ENCODE measurements at places on chromosomes 6 and 20.

- DNase-seq: no peak
Measured at GRCh38 chr6:4021854-4022695, 56.9 kb downstream of the FAM217A start.

DNA sequence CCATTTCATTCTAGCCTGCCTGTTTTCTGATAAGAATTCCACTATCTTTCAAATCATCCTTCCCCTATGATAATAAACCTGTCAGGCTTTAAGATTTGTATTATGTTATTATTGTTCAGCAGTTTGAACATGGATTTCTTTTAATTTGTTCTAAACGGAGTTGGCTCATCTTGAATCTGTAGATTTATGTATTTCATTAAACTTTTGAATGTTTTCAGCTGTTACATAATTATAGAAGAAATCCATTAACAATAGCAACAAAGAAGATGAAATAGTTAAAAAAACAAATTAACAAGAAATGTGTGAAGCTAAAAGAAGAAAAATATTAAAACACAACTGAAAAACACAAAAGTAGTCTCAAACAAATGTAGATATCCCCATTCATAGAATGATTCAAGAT lies 223.7 kb upstream of the RUNX2 start:
- DNase-seq: no peak

DNA sequence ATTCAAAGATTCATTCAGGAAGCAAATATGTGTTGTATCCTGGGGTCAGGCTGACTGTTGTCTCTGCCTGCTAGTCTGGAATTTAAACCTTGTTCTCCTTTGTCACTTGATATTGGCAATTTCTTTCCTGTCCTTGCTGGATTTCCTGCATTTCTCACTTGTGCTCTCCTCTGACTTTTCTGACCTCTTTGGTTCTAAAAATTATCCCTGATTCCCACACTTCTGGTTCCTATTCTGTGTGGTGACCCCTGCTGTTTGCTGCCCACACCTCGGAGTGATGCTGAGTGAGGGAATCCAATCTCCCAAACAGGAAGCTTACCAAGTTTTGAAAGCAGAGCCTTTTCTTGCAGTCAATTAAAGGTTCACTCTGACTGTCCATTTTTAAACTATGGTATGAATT lies 345.3 kb downstream of the CDKAL1 start:
- no peak for DNase-seq

GRCh38 chr6:131917763-131918649 lies 33.2 kb downstream of the CCN2 start:
- no peak for DNase-seq

- DNase-seq: no peak
Measured at GRCh38 chr20:47703748-47704147, 81.5 kb downstream of the SULF2 start.

- no peak for DNase-seq
Measured at GRCh38 chr6:47079638-47080037, 37.5 kb upstream of the ADGRF1 start.

DNA sequence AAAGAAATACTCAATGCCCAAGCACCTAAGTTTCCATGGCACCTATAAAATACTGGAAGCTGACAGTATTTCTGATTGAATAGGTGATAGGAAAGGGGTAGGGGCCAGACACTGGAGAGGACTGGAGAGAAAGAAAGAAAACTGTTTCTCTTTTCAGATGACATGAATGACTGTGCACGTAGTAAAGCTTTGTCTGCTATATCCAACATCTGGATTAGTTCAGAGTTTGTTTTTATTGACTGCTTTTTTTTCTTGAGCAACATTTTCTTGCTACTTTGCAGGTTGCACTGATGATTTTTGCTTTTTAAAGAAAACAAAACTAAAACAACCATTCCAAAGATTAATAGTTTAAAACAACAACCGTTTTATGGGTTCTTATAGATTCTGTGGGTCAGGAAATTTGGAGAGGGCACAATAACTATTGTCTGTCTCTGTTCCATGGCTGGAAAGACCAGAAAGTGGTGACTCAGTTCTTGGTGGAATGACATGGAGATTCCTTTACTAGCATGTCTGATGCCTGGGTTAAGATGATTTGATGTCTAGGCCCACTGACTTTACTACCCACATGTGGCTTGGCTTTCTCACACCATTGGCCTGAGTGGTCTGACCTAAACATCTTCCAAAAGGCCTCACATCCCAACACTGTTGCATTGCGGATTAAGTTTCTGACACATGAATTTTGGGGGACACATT lies 12.2 kb upstream of the LRP11 start:
- DNase-seq: no peak

DNA sequence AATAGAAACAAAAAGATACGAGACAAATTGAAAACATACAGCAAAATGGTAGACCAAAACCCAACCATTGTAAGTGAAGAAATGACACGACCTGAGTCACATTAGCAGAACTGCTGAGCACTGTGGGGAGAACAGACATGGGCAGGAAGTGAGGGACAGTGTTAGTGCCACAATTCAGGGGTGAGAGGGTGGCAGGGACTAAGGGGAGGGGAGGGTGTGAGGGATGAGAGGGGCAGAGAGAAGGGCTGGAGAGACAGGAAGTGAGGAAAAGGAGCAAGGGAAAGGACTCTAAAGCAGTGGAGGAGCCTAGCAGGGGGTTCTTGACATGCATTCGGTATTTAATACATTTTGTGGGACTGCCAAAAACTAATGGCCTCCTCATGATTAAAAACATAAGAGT lies 45.0 kb upstream of the TRIM26 start:
- no peak for DNase-seq

DNA sequence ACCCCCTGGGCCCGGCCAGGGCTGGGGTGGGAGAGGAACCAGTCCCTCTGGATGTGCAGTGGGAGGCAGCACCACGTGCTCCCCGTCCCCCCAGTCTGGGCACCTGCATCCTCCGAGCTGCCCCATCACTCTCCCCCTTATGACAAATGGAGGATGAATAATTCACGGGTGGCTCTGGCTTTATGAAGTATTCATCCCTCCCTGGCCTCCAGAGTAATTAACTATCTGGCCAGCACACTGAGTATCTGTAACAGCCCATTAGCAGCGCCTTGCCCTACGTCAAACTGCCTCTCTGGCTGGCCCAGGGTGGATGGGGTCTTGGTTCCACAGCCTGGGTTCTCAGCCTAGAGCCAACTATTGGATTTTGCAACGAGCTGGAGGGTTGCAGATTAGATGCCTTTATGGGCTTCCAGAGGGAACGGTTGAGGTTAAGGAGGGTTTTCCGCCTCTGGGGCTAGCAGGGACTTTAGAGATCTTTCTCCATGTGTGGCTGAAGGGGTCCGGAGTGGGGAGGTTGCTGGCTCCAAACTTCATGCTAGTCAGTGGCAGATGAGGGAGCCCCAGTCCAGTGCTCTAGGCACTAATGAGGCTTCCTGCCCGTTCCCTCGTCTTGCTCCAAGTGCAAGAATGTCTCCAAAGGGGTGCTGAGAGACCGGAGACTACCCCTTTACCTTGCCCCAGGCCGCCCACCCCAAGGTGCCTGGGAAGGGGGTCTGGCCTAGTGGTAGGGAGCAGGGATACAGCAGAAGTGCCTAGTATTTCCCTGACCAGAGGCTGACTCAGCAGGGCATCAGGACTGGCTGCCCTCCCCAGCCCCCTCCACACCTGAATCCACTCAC lies 53.5 kb upstream of the MLN start:
- no peak for DNase-seq

DNA sequence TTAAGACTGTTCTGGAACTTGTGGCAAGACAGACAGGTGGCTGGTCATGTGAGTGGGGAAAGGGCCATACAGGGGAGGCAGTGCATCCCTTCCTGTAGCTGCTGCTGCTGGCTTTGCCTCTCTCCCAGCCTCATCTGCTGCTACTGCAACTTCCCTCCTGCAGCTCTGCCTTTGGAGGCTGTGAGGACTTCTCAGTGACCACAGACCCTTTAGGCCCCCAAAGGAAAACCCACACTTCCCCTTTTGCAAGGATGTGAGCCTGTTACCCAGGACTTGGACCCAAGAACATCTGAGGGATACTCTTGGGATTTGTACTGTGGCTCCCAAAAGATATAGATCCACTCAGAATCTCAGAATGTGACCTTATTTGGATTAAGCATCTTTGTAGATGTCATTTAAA lies 91.0 kb downstream of the TMEM170B start:
- DNase-seq: no peak

DNA sequence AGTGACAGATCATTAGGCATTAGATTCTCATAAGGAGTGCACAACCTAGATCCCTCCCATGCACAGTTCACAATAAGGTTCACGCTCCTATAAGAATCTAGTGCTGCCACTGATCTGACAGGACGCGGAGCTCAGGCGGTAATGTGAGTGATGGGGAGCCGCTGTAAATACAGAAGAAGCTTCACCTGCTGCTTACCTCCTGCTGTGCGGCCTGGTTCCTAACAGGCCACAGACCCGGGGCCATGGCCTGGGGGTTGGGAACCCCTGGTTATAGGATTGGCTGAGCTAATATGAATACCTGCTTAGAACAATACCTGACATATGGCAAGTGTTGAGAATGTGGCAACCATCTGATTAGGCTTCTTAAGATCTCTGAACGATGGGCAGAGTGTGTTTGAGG lies 2.4 kb downstream of the PNPLA1 start:
- DNase-seq: no peak

DNA sequence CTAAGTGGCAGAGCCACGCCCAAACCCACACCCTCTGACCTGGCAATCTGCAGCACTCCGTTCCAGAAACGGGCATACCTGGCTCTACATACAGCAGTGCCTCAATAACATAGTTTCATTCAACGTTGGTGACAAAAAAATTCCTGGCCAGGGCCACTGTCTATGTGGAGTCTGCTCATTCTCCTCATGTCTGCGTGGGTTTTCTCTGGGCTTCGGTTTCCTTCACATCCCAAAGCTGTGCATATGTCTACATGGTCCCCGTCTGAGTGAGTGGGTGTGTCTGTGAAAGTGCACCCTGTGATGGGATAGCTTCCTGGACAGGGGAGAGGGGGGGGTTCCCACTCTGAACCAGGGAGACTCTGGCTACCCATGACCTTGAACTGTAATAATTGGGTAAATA lies 2.1 kb downstream of the KIAA0319 start:
- DNase-seq: no peak

DNA sequence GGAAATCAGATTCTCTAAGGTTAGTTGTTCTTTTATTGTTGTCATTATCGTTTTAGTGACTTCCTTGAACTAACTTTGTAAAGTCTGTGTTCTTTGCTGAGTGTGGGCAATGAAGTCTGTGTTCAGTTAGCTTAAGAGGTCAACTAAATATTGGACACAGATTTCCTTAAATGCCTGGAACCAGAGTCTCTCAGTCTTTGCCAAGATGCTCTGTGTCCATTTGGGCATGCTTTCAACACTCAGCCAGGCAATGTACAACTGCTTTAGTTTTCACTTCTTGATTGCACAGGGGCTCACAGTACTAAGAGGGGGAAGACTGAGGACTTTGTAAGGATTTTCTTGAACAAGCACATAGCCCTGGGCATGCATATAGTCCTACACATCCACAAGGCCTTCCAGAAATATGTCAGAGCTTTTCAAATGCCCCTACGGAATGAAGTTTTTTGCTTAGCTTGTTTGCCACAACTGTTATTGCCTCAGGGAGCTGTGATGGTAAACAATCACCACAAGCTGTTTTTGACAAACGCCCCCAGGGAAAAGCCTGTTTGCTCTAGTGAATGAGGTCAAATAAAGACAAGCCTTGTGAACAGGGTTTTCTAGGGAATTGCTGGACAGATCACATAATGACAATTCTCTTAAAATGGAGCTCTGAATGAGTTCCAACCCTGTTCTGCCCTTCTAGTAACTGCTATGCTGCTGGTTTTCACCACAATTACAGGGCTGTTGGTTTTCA lies 82.5 kb downstream of the B3GAT2 start:
- DNase-seq: no peak

- no peak for DNase-seq
Measured at GRCh38 chr6:165545806-165546205, 117.2 kb downstream of the PDE10A start.

DNA sequence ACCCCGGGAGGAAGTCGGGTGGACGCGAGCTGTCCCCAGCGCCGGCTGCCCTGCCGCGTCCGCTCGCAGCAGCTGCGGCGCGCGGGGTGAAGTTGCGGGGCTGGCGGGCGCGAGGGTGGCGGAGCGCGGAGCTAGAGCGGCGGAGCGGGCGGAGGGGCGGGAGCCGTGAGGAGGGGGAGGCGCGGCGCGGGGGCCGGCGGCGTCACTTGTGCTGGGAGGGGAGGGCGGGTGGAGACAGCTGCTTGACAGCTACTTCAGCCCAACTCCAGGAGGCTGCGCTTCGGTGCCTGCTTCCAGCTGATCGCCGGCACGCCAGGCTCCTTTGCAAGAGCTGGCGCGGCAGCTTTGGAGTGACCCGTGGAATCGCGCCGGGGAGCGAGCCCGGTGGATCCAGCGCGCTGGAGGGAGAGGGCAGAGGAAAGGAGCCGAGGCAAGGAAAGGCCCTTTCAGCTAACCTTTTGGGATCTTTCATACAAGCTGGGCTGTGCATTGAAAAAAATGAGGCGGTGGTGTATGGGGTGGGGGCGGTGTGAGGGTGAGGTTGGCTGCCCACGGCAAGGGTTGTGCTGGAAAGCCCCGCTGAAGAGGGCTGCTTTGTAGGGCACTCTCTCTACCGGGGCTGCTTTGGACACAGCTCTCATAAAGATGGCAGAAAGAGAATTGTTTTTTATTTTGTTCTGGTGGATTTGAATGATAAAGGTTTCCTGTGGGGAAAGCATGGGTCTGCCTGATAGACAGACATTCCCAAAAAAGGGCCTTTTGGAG lies 24.6 kb downstream of the RIPOR2 start:
- no peak for DNase-seq

DNA sequence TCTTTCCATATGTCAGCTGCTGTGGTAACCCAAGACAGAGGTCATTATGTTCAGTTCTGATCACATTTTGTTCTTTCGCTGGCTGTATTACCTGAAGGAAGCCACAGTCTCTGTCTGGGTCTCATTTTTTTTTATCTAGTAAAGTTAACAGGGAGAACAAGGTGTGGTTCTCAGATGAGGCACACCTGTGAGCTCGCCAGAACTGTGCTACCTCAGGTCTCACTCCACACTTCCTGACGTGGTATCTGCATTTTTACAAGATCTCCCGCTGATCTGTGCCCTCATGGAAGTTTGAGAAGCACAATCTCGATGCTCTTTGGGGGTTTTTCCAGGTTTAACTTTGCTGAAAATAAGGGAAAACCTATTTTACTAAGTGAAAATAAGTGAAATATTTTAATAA lies 169.5 kb upstream of the CENPW start:
- no peak for DNase-seq

- no peak for DNase-seq
Measured at GRCh38 chr6:41561931-41562911, 16.0 kb downstream of the FOXP4 start.

GRCh38 chr6:15659181-15659580 lies 3.6 kb downstream of the DTNBP1 start:
- DNase-seq: no peak

GRCh38 chr20:34977365-34978091 lies 21.9 kb downstream of the MYH7B start:
- no peak for DNase-seq
